ENCODE measurements at places on chromosomes 12 and 14.
A peak's percentile ranks its signal among the peaks of the same experiment; 100 is the strongest.

GRCh38 chr12:95949477-95950206 lies 6.5 kb downstream of the AMDHD1 start:
- no peak for DNase-seq

DNA sequence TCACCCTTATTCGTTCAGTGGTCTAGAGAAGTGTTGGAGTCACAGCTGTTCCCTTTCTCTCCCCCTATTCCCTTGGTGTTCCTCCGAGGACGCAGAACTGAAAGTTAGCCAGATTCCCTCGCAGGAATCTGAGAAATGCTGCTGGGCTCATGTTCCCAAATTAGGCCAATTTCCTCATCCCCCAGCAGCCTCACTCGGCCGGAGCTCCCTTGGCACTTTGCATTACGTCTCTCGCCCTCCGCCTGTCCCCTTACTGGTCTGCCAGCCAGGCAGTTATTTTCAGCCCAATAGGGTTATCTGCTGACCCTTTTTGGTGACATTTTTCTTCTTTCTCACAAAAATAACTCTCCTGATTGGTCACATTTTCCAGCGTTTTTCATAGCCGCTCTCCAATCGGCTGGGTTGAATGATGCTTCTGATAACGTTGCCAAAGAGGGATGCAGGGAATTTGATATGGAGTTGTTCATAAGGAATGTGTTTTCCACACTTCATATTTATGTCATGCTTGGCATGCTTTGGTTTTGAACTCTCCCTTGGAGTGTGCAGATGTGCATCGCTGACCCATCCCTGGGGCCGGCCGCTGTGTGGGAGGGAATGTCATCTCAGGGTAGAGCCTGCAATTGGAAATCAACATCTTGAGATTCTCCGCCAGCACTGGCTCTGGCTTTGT lies 9.9 kb downstream of the IFT43 start:
- no peak for DNase-seq

GRCh38 chr12:90333424-90333823 lies 621.6 kb downstream of the CCER1 start:
- no peak for DNase-seq

- no peak for DNase-seq
Measured at GRCh38 chr12:57718641-57719528, 19.7 kb downstream of the AGAP2 start.

- DNase-seq: no peak
Measured at GRCh38 chr14:52069307-52070050, 620 bp upstream of the NID2 start.

GRCh38 chr12:51171884-51172514 lies 936 bp downstream of the TFCP2 start:
- no peak for DNase-seq

- no peak for DNase-seq
Measured at GRCh38 chr14:104049576-104050240, 35.8 kb upstream of the ASPG start.

DNA sequence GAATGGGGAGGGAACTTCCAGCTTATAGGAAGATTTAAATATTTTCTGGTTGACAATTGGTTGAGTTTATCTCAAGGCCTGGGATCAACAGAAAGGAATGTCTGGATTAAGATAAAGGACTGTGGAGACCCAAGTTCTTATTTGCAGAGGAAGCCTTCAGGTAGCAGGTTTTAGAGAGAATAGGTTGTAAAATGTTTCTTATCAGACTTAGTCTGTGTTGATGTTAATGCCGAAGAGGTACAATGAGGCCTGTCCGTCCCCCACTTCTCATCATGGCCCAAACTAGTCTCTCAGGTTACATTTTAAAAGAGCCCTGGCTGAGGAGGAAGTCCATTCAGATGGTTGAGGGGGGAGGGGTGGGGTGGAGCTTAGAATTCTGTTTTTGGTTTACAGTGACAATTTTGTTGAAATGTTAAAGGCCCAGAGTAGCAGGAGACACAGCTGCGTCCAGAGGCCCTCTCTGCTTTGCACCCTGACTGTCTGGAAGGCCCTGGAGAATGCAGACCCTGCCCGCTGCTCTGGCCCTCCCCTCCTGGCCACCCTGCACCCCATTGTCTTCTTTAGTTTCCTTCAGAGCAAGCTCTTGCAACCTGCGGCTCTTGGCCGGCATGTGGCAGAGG lies 672.5 kb upstream of the TMEM132C start:
- DNase-seq: no peak

- DNase-seq: no peak
Measured at GRCh38 chr12:110557300-110557699, 25.8 kb downstream of the PPTC7 start.

DNA sequence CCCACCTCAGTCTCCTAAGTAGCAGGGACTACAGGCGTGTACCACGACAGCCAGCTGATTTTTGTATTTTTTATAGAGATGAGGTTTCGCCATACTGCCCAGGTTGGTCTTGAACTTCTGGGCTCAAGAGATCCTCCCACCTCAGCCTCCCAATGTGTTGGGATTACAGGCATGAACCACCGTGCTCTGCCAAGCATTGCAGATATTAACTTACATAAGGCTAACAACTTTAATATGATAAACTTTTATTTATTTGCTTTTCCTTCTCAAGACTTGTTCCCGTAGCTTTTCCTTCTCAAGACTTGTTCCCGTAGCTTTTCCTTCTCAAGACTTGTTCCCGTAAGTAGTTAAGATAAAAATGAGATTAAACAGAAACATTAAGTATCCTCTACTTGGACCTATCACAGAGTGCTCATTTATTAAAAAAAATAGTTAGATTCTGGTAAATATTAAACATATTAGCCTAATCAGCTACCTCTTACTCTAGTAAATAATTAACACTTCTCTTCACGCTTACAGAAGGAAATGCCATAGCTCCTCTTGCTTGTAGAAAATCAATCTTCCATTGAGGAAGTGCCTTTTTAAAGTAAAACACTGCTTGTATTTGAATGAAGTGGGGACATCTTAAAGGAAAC lies 157.7 kb upstream of the KITLG start:
- DNase-seq: no peak

DNA sequence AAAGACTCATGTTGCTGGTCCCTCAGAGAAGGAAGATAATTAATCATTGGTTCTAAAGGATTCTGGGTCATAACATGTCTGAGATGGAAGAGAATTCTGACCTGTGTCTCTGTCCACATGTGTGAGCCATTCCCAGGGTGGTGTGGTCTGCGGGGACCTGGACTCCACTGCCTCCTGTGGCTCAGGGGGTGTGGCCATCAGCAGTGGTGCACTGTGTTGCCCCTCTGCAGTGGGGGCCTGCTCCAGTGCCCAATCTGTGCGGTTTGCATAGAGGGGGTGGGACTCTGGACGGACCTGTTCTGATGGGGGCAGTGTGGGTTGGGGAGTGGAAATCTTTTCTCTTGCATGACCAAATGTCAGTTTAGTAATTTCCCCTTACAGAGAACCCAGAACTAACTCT lies 13.5 kb downstream of the KRT85 start:
- no peak for DNase-seq

- DNase-seq: no peak
Measured at GRCh38 chr12:56127485-56127887, 581 bp upstream of the ESYT1 start.

GRCh38 chr14:51605575-51605974 lies 46.1 kb upstream of the FRMD6 start:
- no peak for DNase-seq

DNA sequence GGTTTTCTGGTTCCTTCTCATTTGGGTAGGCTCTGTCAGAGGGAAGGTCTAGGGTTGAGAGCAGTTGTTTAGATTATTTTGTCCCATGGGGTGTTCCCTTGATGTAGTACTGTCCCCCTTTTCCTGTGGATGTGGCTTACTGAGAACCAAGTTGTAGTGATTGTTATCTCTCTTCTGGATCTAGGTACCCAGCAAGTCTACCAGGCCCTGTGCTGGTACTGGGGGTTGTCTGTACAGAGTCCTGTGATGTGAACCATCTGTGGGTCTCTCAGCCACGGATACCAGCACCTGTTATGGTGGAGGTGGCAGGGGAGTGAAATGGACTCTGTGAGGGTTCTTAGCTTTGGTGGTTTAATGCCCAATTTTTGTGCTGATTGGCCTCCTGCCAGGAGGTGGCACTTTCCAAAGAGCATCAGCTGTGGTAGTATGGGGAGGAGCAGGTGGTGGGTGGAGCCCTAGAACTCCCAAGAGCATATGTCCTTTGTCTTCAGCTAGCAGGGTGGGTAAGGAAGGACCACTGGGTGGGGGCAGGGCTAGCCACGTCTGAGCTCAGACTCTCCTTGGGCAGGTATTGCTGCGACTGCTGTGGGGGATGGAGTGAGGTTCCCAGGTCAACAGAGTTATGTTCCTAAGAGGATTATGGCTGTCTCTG lies 179.3 kb upstream of the BTG1 start:
- DNase-seq: no peak

DNA sequence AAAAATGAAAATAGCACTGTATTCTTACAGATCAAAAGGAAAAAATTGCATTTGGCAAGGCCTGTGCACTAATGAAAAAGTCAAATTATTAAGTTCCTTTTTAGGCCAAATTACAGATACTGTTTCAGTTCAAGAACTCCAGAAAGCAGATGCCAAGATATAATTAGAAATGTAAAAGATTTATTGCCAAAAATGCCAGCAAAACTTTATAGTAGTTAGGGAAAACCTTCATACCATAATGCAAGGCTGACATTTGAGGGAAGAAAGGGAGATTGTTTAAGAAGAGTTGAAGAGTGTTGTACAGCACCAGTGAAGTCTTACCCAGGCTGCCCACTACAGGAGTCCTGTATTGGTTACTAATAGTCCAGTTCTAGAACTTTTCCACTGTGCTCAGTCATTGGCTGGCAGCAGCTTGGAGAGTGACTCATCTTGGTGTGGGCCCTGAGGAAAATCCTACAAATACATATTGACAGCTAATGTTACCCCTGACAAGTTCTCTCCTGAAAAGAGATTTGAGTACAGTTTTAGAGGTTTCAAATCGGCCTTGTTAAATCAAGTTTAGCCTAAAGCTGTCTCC lies 600.4 kb downstream of the C12orf50 start:
- no peak for DNase-seq

- DNase-seq: no peak
Measured at GRCh38 chr14:90446405-90446804, 49.6 kb downstream of the CALM1 start.

GRCh38 chr14:60893911-60894310 lies 87.0 kb downstream of the TRMT5 start:
- no peak for DNase-seq

GRCh38 chr12:121873216-121873569 lies 14.5 kb upstream of the HPD start:
- DNase-seq: no peak

- DNase-seq: no peak
Measured at GRCh38 chr12:65840793-65841670, 16.7 kb downstream of the HMGA2 start.

DNA sequence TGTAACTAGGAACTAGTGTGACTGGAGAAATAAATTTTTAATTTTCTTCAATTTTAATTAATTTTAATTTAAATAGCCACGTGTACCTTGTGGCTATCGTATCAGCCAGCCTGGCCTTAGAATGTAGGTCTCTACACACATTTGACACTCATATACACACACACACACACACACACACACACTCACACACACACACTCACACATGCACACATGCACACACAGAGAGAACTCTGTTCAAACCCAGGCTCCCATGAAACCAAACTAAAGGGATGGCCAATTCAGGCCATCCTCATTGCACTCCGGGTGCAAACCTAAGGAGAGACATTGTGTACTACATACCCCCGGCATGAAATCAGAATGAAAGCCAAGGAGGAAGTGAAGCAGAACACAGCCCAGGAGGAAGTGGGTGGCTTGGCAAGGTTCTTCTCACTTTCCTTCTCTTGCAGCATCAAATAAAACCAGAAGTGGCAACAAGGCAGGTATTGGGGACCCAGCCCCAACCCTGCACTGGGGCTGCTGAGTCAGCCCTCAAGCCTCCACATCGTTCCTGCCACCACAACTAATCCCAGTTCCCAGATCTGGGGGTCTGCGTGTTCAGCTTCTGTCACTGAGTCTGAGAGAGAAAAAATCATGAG lies 26.2 kb upstream of the CHPT1 start:
- no peak for DNase-seq

DNA sequence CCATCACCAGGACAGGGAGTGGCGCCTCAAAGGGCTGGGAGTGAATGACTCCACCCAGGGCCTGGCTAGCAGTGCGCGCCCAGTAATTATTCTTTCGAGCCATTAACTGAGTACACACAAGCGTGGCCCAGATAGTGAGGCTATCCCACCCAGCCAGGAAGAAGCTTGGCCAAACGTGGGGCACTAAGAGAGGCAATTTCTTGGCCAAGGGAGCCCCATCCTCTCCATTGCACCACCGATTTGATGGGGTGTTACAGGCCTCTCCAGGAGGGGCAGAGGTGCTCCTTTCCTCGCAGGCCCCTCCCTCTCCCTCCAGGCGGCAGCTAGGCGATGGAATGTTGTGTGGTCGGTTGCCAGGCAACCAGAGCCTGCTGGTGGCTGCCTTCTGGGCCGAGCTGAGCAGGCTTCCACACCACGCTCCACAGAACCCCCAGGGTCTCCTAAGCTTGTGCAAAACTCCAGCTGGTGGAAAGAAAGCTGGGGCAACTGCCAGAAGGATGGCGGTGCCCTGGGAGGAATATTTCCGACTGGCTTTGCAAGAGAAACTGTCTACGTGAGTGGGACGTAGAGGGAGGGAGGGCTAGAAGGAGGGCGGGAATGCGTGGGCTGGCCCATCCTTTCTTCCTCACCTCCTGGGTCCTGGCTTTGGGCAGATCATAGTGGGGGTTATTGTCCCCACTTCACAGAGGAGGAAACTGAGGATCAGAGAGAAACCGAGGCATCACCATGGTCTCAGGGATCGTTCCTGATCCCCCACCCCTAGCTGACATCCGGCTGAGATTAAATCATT lies at the start of gene CFAP73:
Gene CFAP73 (plus strand): TSS at position 364 of the 790 bp plus-strand sequence. CDS start 134 bp downstream, at position 498.
- peak; percentile 73 for DNase-seq

- no peak for DNase-seq
Measured at GRCh38 chr12:98983647-98984046, 338.6 kb downstream of the APAF1 start.

DNA sequence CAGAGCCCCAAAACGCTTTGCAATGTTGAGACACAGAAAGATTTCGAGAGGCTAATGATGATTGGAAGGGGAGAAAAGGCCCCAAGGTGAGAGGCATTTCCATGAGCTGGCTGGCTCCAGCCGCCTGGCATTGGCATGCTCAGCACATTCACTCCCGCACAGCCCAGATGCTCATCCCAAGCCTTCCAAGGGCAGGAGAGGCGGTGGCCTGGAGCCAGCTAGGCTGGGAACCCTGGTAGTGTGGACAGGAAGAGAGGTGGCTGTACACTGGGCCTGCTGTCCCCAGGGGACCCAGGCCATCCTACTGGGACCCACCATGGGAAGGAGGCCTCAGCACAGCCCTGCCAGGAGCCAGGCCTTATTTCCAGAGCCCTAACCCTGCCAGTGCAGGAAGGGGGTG lies 72.2 kb downstream of the SPTB start:
- no peak for DNase-seq

- DNase-seq: no peak
Measured at GRCh38 chr12:30197392-30198057, 413.8 kb upstream of the TMTC1 start.

- DNase-seq: no peak
Measured at GRCh38 chr12:16435875-16436554, 88.6 kb downstream of the MGST1 start.

GRCh38 chr14:76687611-76688382 lies 73.5 kb upstream of the VASH1 start:
- no peak for DNase-seq

Data from NCI-H1048 (cell line).